ENCODE measurements at places on chromosomes 6 and 20.

- no peak for DNase-seq
These were observed 20.8 kb downstream of the FOXP4 start for GRCh38 chr6:41566961-41567360.

- no peak for DNase-seq
These were observed 3.3 kb upstream of the RSPO3 start for GRCh38 chr6:127115084-127115655.

DNA sequence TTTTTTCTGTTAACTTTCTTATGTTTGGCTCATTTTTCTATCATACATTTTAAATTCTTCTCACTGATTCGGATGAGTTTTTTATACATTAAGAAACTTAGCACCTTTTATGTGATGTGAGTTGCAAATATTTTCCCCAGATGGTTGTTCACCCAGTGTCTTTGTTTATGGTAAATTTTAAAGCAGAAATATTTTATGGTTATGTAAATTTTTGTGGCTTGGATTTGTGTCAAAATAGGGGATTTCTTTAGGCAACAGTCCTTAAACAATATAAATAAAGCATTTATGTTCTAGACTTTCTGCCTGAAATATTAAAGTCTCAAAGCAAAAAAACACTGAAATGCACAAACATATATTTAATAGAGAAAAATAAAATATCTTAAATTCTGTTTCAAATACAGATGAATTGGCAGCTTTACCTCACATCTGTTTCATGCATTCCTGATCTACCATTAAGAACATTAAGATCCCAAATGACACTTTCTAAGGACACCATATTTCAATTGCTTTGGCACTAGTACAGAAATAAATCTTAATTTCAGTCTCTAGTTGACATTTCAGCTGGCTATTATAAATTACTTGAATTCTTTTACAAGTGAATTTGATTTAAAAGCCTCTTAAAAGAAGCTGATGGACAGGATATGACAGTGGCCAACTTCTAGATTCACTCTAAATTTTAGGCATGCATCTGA is 646.6 kb downstream of the HACE1 start:
- DNase-seq: no peak

DNA sequence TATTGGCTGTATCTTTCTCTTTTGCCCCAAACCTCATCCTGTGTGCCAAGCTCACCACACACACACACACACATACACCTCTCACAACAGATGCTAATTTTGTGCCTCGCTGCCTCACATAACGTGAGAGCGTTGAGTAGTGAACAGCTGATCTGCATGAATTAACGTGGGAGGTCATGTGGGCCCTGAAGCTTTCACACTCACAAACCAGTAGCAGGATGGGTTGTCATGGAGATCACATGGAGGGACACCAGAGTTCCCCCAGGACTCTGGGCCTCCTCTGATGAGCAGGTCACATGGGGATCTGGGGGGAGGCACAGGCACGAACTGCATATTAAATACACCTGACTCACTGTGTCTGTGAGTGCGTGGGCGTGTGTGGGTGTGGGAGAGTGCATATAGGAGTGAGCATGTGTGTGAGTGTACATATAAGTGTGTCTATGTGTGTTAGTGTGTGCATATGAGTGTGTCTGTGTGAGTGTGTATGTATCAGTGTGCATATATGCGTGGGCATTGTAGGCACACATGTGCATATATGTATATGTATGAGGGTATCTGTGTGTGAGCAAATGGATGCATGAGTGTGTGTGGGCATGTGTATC is 62.7 kb upstream of the SULF2 start:
- no peak for DNase-seq

All from activated CD4-positive, CD25-positive, alpha-beta regulatory T cell treated with anti-CD3 and anti-CD28 coated beads, Interleukin-2, amount 50 U/mL, for 16 hours (primary cell).